ENCODE measurements at places on chromosomes 7 and 10.

DNA sequence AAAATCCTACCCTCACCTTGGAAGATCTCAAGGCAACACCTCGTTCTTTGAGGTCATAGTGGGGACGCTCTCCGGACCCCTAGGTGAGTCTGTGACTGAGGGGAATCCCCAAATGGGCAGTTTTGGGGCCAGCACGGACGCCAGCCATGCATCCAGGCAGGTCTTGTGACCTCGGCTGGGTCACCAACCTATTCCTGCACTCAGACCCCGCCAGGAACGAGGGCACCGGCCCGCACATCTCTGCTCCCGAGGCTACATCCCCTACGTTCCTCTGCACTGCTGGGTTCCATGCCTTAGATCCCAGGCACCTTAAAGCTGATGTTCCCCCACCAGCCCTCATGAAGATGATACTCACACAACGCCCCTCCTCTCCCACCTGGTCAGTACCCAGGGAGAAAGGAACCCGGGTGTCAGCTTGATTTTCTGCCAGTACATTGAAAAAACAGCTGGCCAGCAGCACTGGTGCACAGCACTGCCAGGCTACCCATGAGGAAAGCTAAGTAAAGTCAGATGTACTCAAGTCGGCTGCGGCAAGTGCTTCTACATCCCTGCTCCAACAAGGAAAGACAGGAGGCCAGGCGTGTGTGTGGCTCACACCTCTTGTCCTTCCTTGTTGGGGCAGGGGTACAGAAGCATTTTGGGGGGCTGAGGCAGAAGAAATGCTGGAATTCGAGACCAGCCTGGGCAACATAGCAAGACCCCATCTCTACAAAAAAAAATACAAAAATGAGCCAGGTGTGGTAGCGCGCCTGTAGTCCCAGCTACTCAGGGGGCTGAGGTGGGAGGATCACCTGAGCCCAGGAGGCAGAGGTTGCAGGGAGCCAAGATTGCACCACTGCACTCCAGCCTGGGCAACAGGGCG lies 48.1 kb downstream of the DIP2C start:
- DNase-seq = no peak

- DNase-seq = no peak
Observed at GRCh38 chr7:55441774-55442522, 76.8 kb downstream of the LANCL2 start.

DNA sequence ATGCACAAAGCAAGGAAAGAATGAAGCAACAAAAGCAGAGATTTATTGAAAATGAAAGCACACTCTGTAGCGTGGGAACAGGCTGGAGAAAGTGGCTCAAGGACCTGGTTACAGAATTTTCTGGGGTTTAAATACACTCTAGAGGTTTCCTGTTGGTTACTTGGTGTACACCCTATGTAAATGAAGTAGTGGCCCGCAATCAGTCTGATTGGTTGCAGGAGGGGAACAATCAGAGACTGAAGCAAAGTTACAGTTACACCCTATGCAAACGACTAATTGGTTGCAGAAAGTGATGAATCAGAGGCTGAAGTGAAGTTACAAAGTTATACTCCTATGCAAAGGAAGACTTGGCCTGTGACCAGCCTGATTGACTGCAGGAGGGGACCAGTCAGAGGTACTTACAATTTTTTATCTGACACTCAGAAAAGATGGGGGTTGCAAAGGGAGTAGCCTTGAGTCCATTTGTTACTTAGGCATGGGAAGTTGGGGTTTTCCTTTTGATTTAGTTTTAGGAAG lies 3.6 kb upstream of the MTPN start:
- DNase-seq = peak; percentile 25

DNA sequence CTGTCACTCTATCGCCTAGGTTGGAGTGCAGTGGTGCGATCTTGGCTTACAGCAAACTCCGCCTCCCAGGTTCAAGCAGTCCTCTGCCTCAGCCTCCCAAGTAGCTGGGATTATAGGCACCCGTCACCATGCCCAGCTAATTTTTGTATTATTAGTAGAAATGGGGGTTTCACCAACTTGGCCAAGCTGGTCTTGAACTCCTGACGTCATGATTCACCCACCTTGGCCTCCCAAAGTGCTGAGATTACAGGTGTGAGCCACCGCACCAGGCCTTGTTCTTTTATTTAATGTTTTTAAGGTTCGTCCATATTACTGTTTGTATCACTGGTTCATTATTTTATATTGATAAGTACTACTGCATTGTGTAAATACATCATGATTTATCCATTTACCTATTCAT lies 10.2 kb upstream of the ITGA8 start:
- DNase-seq = no peak

GRCh38 chr7:102292813-102293798 lies 6.4 kb downstream of the SH2B2 start:
- no peak for DNase-seq

DNA sequence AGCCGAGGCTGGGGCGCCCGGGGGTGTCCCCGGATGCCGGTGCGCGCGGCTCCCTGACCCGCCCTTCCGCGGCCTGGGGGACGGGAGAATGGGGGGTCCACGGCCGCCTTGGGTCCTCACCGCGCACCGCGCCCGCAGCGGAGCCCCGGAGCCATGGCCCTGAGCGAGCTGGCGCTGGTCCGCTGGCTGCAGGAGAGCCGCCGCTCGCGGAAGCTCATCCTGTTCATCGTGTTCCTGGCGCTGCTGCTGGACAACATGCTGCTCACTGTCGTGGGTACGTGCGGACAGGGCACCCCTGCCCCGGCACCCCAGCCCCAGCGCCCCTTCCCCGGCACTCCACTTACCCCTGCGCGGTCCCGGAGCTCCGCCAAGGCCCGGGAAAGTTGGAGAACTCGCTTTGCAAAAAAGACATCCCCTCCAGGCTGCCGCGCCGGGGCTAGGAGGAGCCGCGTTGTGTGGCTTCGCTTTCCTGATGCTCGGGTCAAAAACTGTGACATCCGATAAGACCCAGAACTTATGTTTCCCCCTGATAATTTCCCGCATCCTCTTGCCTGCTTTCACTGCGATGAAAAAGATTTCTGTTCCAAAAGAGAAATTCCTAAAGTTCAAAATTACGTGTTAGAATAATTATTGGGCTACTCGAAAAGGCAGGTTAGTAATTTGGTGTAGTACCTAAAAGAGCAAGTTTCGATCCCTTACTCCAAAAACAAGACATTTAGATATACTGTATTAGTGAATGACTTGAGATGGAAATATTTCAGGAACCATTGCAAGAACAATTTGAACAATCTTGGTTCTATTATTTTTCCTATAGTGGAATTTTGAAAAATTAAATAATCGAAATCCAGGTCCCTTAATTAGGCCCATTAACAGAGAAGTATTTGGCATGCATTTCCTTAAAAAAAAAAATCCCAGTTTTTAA lies 888 bp downstream of the SLC18A2 start:
- DNase-seq = no peak

DNA sequence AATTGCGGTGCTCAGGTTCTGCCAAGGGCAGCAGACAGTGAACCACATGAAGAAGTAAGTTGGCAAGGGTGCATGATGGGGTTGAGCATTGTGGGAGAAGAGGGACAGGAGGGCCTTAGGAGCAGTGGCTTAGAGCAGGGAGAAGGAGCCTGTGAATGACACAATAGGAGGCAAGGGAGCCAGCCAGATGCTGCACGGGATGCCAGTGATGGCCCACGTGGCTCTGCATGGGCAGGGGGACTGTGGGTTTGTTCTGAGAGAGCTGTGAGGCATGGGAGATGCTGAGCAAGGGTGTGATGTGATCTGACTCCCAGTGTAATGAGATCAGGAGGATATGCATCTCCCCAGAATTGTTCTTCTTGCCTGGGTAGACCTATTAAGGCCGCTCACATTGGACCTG lies 60.9 kb downstream of the C10orf90 start:
- no peak for DNase-seq

DNA sequence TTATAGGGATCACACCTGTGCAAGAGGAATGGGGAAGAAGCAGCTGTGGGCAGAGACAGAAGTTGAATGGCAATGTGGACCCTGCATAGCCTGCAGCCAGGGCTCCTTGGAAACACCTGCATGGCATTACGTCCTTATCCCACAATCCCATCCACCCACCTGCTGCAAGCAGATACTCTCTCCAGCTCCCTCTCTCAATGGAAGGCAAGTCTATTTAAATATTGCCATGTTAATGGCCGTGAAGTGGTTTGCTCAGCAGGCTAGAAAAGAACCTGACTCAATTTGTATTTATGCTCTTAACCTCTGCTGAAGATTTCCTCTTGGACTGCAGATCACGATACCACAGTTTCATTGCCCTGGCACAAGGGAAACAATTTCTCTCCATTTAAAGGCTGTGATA lies 417.0 kb downstream of the TYW1 start:
- DNase-seq = no peak

DNA sequence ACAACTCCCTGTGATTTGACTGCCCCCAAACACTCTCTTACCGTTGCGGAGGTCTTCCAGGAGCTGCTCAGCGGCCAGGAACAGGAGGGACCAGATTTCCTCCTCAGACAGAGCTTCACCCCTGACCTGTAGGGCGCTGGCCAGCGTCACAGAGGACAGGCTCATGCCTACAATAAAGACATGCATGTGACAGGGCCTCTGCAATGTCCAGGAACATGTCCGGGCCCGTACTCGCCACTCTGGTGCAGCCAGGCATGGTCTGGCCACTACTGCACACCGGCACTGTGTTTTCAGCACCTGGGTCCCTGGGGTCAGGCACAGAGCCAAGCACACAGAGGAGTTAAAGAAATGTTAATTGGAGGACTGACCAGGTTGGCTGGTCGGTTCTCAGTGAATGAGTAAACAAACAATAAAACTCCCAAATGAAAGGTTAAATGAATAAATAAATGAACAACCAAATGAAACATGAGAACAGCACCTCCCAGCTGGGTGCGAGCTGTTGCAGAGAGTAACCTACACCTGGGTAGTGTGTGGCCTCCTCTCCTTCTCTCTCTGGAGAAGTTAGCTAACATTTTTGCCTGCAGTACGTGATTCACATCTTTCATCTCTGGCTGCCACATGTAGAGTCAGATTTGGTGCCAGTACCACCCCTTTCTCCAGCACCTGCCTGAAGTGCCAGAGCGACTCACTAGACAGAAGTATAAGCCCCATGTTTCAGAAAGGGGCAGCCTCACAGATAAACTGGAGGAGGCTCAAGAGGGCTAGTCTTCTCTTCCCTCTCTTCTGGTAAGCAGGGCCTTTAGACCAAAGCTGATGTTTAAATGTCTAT lies 22.8 kb downstream of the FRMPD2 start:
- no peak for DNase-seq

DNA sequence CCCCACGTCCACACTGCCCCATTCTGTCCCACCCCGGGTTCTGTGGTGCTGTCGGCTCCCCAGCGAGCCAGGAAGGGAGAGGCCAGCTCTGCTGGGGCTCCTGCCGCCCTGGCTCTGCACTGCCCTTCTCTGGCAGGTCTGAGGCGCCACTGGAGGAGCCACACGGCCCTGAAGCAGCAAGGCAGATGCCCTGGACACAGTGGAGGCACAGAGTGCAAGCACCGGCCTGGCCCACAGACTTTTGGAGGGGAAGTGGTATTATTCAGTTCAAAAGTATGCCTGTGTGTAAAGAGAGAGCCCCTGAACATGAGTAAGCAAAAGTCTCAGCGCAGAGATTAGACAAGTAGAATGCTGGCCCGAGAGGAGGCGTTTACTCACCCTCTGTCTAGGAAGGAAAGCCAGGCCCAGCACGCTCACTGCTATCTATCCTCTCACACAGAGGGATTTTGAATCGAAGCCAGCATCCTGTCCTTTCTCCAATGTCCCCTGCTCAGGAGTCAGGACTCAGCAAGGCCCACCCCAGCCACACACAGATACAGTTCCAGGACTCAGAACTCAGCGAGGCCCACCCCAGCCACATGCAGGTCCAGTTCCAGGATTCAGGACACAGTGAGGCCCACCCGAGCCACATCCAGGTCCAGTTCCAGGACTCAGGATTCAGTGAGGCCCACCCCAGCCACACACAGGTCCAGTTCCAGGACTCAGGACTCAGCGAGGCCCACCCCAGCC lies 115.0 kb downstream of the EGFR start:
- DNase-seq = no peak

DNA sequence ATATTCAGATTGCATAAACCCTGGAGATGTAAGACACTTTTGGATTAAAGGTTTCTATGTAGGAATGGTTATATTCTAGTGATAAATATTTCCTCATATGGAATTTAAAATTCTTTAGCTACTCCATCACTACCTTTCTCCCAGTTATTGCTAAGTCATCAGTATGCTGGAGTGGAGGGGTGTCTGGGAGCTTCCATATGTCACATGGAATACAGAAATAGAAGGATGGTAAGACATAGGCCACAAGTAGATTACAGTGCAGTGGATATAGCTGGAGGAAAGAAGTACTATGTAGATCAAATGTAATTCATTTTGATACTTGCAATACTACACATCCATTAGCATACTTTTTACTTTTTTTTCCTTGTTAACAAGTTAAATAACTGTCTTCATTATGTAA lies 428.4 kb downstream of the ARL4A start:
- DNase-seq = no peak

DNA sequence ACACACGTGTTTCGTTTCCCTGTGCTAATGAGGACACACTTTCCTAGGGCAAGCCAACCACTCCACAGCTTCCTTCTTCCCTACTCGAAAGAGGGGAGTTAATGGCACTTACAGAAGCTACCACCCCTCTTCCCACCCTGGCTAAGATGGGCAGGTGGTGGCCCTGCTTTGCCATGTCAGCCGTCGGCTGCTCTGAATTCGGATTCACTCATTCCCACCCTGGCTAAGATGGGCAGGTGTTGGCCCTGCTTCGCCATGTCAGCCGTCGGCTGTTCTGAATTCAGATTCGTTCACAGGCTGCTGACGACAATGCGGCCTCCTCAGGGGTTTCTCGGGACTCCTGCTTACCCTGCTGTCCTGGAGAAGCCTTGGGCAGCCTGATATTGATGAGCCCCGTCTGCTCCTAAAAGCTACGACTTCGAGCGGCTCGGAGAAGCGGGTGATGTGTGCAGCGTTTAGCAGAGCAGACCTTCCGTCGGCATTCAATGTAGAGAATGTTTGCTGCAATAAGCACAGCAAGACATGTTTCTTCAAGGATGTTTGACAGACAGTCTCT lies 56.2 kb upstream of the PPP2R2D start:
- DNase-seq = no peak

DNA sequence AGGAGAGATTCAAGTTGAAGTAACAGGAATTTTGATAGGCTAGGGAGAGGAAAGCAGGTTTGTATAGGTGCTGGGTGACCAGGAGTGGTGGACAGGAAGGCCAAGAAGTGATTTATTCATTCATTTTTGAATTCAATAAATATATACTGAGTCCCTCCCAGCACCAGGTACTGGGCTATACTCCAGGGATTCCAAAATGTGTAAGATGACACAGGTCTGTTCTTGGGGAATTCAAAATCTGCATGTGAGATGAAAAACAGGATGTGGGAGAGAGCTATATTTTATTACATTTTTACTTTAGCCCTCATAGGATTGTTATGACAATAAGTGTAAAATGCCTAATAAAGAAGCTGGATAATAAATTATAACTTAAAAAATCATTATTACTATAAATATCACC lies 134.9 kb downstream of the ANK3 start:
- no peak for DNase-seq

GRCh38 chr10:1292611-1293031 lies 236.4 kb downstream of the WDR37 start:
- no peak for DNase-seq

- no peak for DNase-seq
Observed at GRCh38 chr7:157458254-157458633, 121.4 kb downstream of the DNAJB6 start.

Data from stimulated activated CD8-positive, alpha-beta memory T cell treated with anti-CD3 and anti-CD28 coated beads, Interleukin-4, amount 100 ng/mL, for 24 hours (primary cell).